Retinal pigment epithelial cell (primary cell): ENCODE measurements at places on chromosomes 13 and 19.
A peak's percentile ranks its signal among the peaks of the same experiment; 100 is the strongest.

DNA sequence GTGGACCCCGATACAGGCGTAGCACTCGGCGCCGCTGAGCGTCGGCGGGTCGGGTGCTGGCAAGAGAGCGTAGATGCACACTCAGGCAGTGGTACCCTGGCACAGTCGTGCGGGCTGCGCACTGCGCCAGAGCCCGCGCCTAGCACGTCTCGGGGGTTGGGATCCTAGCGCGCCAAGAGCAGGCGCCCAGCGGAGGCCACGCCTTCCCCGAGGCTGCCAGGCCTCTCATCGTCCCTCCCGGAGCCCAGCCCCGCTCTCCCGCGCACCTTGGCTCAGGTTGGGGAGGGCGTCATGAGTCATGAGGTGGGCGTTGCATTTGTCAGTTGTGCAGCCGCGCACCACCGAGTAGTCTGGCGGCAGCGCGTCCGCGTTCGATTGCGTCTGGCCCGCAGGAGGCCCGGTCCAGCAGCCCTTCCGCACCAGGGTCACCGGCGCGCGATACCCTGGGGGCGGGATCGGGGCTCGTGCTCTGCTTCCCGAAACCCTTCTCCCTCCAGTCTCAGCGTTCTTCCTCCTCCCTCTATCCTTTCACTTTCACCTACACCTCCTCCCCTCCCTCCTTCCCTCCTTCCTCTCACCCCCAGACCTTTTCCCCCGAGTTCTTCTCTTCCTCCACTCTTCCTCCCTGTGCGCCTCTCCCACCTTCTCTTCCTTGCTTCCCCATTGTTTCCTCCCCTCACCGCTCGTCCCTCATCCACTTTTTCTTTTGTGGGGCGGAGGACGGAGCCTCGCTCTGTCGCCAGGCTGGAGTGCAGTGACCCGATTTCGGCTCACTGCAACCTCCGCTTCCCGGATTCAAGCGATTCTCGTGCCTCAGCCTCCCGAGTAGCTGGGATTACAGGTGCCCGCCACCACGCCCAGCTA lies 3.5 kb downstream of the LYPD5 start:
- no peak for DNase-seq

DNA sequence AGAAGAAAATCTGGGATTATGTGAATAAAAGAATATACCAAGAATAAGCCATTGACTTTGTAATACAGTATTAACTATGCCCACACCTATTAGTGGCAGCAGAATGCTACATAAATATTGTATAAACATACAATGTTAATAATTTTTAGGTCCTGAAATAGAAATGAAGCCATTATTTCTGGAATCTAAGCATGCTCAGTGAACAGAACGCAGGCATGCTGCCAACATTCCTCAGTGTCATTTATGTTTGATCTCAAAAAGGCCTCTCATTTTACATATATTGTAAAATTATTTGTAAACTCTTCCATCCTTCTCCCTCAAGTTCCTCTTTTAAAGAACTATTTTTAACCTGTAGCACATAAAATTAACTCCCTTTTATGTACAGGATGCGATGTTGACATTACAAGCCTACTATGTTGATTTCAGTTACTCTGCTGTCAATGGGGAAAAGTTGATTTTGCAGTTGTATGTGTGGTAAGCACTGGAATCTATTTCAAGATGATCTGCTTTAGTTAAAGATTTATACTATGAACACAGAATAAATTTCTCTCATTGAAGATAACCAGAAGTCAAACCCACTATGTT lies 118.8 kb downstream of the VWA8 start:
- peak; percentile 70 for DNase-seq

- DNase-seq = no peak
Measured at GRCh38 chr13:40798380-40798779, 9.0 kb downstream of the SLC25A15 start.

DNA sequence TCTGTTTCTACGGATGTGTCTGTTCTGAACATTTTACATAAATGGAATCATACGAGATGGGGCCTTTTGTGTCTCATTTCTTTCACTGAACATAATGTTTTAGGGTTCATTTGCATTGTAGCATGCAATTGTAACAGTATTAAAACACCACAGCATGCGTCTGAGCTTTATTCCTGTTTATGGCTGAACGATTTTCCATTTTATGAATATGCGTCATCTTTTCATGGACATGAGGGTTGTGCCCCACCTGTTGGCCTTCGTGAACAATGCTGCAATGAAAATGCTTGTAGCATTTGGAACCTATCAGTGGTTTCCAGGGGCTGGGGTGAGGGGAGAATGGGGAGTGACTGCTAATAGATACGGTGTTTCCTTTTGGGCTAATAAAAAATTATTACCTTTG lies 5.1 kb downstream of the OR10H1 start:
- DNase-seq = no peak

- DNase-seq = no peak
Measured at GRCh38 chr19:55253842-55254624, 4.8 kb downstream of the PPP6R1 start.

GRCh38 chr19:49637821-49638738 lies 1.9 kb downstream of the RRAS start:
- no peak for DNase-seq

- DNase-seq = no peak
Measured at GRCh38 chr19:30882411-30883005, 466.7 kb downstream of the TSHZ3 start.

- DNase-seq = no peak
Measured at GRCh38 chr19:43464134-43464775, 1.2 kb downstream of the LYPD3 start.

GRCh38 chr13:79662882-79663281 lies 181.9 kb downstream of the NDFIP2 start:
- no peak for DNase-seq

GRCh38 chr19:53463263-53463662 lies 4.3 kb upstream of the ZNF813 start:
- DNase-seq = no peak

DNA sequence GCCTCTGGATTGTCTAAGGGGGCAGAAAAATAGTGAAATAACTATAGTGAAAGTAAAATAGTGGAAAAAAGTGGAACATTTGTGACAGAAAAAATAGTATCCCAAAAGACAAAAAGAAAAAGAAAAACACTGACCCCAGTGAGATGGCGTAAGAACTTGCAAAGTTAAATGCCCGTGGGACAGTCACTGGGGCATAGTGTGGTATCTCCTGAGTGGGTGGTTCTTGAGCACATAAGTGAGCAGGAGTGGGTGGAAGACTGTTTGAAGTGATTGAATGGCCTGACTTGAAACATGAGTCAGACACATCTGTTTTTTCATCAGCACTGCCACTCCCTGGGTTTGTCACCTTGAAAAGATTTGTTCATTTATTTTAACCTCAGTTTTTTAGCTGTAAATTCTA lies 2.5 kb downstream of the ZNF430 start:
- no peak for DNase-seq

- no peak for DNase-seq
Measured at GRCh38 chr13:99722338-99722818, 221.1 kb downstream of the TM9SF2 start.

DNA sequence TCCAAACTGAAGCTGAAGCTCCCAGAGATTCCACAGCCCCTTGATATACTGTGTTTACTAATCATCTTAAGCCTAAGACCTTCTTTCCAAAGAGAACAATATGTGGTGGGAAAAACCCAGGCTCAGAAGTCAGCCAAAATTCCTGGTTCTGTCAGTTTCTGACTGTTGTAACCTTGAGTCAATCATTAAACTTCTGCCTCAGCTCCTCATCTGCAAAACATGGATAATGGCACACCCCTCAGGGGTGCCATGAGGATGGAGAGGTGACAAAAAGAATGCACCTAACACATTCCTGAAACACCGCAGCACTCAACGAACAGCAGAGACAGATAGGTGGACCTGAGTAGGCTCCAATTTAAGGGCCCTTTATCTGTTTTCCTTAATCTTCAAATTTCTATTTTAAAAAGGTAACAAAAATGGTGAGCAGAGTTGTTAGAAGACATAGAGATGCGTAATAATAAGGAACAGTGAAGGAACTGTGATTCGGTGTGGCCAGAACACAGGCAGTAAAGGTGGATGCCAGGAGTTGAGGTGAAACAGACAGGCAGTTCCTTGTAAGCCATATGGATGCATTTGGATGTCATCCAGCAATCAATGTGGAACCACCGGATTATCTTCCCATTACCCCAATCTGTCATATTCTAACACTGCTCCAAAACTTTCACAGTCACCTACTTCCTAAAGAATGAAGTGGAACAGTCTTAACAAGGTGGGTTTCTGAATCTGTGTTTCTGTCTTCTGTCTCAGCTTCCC lies 56.6 kb upstream of the DOCK9 start:
- no peak for DNase-seq

GRCh38 chr13:114112231-114112825 lies 20.1 kb downstream of the RASA3 start:
- no peak for DNase-seq

DNA sequence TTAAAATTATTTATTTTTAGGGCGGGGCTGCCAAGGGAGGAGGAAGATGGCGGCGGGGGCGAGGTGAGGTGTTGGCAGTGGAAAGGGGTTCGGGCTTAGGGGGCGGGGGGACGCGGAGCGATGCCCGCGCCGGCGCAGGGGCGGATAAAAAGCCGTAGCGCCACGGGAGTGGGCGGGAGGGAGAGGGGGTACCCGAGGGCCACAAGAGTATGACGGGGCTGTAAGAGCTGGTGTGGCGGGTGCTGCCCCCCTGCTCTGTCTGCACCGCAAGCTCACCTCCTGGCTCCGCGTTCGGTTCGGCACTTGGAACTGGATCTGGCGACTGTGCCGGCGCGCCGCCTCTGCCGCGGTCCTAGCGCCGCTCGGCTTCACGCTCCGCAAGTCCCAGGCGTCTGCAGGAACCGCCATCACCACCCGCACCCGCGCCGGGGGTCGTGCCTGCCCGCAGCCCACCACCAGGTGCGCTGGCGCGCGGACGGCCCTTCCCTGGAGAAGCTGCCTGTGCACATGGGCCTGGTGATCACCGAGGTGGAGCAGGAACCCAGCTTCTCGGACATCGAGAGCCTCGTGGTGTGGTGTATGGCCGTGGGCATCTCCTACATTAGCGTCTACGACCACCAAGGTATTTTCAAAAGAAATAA lies 265.2 kb upstream of the SGCG start:
- peak; percentile 44 for DNase-seq

GRCh38 chr13:32639502-32640105 lies 53.4 kb downstream of the PDS5B start:
- peak; percentile 21 for DNase-seq

- DNase-seq = no peak
Measured at GRCh38 chr19:5002143-5002542, 33.2 kb downstream of the KDM4B start.

DNA sequence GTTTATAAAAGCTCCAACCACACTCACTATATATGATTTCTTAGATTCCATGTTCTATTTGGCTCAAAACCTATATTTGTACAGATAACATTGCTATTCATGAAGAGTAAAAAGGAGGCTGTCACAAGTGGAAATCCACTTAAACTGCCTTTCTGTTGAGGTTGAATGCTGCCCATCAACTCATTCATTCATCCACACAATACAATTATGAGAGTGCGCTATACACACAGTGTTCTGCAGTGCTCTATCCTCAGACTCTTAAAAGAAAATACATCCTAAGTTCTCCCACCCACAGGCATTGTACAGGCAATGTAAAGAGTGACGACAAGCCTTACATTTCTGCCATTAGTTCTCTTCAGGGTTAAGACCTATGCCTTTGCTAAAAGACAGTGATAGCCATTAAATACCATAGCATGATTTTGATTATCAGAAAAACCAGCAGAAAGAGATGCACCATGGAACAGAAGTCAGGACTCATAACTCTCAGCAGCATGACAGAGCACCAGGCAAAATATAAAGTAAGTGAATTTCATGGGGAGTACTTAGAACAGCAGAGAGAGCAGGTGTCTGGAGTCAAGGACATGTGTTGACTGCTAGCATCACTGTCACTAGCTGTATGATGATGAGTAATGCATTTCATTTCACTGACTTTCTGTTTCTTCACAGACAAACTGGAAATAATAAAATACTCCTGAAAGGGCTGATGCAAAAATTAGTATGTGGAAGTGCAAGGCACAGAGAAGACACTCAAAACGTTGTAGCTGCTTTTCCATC lies 218.0 kb downstream of the RBM26 start:
- DNase-seq = no peak

GRCh38 chr13:73910733-73911132 lies 223.5 kb downstream of the KLF12 start:
- DNase-seq = no peak

GRCh38 chr19:48123907-48124651 lies 13.5 kb upstream of the PLA2G4C start:
- DNase-seq = no peak

- no peak for DNase-seq
Measured at GRCh38 chr13:21901811-21902708, 231.2 kb downstream of the FGF9 start.

- DNase-seq = no peak
Measured at GRCh38 chr19:13079542-13079986, 23.1 kb downstream of the LYL1 start.

- no peak for DNase-seq
Measured at GRCh38 chr13:52025475-52026245, 1.2 kb downstream of the UTP14C start.

GRCh38 chr19:49746206-49746958 lies 16.7 kb downstream of the TSKS start:
- no peak for DNase-seq

GRCh38 chr13:43895940-43896339 lies 16.2 kb downstream of the LACC1 start:
- no peak for DNase-seq

GRCh38 chr13:29507356-29507755 lies 88.1 kb downstream of the SLC7A1 start:
- DNase-seq = no peak

- DNase-seq = no peak
Measured at GRCh38 chr13:96684469-96684868, 309.8 kb downstream of the OXGR1 start.

- no peak for DNase-seq
Measured at GRCh38 chr13:41471785-41472184, 14.4 kb downstream of the RGCC start.

GRCh38 chr13:73695325-73695724 lies 438.9 kb downstream of the KLF12 start:
- no peak for DNase-seq

DNA sequence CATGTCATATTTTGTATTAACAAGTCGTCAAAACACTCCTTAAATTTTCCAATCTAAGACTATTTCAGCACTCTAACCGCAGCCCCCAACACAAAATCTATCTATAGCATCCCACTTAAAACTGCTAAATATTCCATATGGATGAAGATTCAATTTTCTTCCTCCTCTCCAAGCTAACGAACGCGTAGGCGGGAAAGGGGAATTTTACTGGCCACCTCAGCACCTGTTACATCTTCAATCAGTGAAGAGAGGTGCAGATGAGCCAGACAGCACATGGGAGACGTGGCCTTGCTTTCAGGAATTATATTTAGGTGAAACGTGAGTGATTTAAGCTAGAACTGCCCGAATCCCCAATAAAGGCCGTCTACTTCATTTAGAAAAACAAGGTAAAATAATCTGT lies 1.1 kb downstream of the RBM26 start:
- DNase-seq = no peak

- DNase-seq = no peak
Measured at GRCh38 chr13:24012648-24013047, 115.3 kb upstream of the C1QTNF9B start.

- DNase-seq = no peak
Measured at GRCh38 chr19:47377208-47377701, 28.1 kb downstream of the DHX34 start.
